Activated T-helper 1 cell treated with anti-CD3 and anti-CD28 coated beads, Interleukin-2, amount 50 U/mL, for 16 hours (primary cell): ENCODE measurements at places on chromosomes 16 and 17.

DNA sequence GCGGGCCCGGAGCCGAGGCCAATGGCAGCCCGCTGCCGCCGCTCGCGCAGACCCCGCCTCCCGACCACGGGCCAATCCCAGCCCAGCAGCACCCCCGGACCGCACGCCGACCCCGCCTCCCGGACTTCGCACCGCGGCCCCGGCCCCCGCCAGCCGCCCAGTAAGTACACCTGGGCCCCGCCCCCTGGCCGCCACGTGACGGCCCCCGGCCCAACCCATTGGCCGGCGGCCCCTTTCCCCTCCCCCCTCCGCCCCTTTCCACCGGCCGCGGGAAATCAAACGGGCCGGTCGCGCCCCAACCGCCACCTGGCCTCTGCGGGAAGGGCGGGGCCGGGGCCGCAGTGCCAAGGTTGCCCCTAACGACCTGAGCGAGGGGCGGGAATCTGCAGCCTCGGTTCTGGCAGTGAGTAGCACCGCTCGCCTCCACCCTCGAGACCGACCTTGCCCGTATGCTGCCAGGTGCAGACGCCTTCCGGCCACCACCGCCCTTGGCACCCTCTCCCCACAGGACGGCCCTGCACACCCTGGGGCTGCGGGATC, at the start of gene YBX2:
Gene YBX2, minus strand, starts transcription at position 26 of the 540 bp plus-strand sequence. CDS start 139 bp downstream, outside the sequence.
- peak; percentile 61 for DNase-seq

- no peak for DNase-seq
These were observed 431.2 kb downstream of the SLC39A11 start for GRCh38 chr17:72661116-72661944.

DNA sequence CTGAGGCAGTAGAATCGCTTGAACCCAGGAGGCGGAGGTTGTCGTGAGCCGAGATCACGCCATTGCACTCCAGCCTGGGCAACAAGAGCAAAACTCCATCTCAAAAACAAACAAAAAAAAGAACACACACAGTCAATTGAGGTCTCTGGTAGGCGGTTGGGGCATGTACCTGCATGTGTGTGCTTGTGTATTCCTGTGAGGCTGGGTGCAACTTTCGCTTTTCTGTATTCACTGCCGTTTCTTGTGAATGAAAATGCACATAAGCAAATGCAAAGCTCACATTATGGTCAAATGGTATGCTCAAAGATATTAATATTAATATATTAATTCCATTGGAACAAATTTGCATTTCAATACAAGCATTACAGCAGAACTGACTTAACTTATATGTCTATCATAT, 20.9 kb downstream of the HS3ST3A1 start:
- DNase-seq = no peak

DNA sequence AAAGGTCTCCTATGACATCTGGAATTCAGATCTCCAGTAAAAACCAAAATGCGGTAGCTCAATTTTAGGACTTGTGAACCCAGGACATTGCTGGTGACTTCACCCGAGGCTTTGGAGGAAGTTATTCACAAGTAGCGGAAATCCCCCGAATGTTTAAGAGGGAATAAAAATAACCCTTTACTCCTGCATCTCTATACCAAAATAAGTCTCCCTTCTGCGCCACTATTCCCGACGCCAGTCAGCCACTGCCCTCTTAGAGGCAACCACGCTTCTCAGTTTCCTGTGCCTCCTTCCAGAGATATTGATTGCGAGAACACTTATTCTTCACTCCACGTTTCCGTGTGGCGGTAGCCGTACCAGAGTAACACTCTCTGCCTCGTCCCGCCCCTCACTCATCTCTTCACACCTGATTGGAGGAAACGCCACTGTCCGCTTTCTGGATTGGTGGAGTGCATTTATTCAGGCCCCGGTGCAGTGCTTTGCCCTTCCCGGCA, 27.4 kb downstream of the EMP2 start:
- DNase-seq = peak; percentile 4

DNA sequence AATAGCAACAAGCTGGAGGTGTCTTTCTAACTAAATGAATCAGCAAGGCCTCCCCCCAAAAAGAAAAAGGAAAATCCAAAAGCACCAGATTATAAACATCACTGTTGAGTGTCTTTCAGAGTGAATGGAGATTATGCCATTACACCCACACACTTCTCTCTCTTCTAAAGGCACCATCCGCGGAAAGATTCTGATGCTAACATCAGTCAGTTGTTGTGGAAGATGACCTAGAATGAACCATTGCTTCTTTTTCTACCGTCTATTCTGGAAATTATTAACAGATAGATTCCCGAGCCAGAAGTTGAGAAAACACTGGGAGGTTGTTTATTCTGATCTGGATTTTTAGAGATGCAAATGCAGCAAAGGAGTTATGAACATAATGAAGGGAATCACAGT, 60.9 kb upstream of the FAM20A start:
- DNase-seq = no peak

DNA sequence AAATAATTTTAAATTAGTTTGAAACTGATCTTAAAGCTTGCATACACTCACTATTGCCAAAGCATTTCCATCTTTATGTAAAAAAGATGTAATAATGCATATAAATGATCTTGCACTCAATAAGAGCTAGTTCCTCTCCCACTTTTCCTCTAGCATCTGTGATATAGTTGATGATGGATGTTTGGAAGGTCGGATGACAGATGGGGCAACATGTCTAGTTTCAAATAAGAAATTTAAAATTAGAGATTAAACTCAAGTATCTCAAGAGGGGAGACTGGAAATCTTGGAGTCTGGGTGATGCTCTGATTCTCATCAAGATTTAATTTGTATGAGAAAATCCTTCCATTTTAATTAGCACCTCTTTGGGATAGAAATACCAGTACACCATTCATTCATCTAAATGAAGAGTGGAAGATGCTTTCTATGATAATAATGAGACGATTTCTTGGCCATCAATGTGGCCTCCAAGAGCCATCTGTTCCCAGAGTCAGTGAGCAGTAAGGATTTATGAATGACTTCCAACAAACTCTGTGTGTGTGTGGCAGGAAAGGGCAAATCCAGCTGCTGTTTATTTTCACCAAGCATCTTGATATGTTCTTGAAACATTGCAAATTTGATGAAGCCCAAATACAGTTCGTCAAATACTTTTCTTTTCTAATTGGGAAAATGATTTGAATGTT, 616.3 kb upstream of the CDH8 start:
- no peak for DNase-seq

DNA sequence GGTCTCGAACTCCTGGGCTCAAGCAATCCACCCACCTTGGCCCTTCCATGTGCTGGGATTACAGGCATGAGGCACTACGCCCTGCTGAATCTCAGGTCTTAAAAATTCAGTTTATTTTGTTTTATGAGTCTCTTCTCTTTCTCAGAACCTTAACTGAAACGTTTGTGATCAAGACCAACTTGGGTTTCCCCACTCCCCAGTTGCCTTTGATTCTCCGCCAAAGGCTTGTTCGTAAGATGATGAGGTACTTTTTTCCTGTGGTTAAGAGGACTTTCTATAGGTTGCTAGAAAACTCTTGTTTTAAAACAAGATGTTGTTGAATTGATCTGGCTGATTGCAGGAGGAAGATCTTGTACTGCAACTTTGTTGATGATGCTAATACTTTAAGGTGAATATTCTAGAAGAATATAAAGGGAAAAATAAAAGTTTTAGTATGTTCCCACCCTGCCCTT, 11.7 kb downstream of the ABCC1 start:
- peak; percentile 56 for DNase-seq

DNA sequence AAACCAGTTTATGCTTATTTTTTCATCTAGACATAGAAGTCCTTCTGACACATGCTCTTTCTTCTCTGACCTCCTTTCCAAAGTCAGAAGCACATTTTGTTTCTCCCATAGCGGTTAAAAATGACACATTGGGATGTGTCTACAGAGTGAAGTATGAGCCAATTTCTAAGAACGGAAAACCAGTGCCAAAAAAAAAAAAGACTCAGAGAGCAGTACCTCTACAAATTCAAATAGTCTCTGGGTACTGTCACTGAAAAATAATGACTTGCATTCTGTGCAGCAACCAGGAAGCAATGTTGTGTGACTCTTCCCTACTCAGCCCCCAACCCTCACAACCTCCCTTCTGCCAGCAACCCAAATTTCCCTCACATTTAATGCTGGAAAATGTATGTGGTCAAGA, 145.5 kb upstream of the PMFBP1 start:
- DNase-seq = no peak

DNA sequence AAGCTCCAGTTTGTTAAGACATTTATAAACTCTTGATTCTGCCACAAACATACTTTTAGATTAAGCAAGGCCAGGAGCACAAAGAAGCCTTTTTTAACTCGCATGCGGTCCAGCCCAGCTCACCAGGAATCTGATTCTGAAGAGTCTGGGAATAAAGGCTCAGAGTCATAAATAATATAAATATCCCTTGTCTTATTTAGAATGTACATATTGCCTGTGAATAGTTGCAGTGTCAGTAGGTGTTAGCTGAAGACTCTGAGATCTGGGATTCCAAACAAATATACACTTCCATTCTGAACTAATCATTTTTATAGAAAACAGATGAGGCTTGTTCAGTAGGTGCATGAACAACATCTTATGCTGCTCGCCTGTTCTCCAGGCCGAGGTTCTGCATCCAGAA, 59.1 kb upstream of the ELAC2 start:
- DNase-seq = no peak

GRCh38 chr17:62884781-62885180, 76.7 kb upstream of the MARCHF10 start:
- DNase-seq = no peak

DNA sequence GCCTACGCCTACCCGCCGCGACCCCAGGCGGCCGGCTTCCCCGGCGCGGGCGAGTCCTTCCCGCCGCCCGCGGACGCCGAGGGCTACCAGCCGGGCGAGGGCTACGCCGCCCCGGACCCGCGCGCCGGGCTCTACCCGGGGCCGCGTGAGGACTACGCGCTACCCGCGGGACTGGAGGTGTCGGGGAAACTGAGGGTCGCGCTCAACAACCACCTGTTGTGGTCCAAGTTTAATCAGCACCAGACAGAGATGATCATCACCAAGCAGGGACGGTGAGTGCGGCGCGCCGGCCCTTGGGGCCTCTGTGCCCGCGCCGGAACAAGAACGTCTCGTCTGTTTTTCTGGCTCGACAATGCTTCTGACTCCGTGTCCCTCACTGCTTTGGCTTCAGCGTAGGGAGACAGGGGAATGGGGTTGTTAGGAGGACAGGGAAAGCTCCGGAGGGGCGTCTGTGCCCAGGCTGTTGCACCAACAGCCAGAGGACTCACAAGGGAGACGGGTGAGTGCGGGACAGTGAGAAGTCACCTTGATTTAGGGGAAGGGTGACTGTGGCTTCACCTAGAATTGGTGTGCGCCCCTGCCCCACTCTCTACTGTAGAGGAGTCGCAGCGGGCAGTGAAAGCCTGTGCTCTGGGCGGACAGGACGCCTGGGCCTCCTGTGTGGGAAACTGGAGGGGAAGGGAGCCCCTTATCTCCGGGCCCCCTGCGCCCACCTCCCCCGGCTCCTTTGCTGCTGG, 806 bp downstream of the TBX21 start:
- no peak for DNase-seq

- no peak for DNase-seq
These were observed 12.3 kb upstream of the MYCBPAP start for GRCh38 chr17:50495918-50496317.

GRCh38 chr16:67933805-67934204, 2.1 kb upstream of the CTRL start:
- DNase-seq = no peak

GRCh38 chr17:61149862-61150362, 249.7 kb upstream of the TBX2 start:
- DNase-seq = no peak

GRCh38 chr16:67858500-67858899, 11.0 kb upstream of the CENPT start:
- DNase-seq = no peak

DNA sequence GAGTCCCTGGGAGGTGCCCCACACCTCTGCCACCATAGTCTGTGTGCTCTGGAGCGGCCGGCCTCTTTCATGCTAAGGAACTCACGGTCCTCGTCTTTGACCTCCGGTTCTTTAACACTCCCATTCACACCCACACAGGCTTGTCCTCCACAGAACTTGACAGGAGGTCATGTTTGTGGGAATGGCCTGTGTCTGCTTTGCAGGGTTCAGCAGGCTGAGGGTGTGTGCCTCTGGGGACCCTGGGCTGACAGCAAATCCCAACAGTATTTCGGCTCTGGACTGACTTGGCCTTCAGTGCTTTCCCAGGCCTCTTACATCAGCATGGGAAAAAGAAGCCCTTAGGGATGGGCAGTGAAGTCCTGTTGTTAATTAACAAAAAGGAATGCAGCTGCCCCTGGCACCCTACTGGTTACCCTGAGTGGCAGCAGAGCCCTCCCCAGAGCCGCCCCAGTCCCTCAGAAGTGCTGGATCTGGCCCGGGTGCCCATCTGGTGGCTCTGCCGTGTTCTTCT, 35.4 kb upstream of the ADORA2B start:
- DNase-seq = no peak

- no peak for DNase-seq
These were observed 9.0 kb upstream of the PPP1R27 start for GRCh38 chr17:81843713-81844326.

DNA sequence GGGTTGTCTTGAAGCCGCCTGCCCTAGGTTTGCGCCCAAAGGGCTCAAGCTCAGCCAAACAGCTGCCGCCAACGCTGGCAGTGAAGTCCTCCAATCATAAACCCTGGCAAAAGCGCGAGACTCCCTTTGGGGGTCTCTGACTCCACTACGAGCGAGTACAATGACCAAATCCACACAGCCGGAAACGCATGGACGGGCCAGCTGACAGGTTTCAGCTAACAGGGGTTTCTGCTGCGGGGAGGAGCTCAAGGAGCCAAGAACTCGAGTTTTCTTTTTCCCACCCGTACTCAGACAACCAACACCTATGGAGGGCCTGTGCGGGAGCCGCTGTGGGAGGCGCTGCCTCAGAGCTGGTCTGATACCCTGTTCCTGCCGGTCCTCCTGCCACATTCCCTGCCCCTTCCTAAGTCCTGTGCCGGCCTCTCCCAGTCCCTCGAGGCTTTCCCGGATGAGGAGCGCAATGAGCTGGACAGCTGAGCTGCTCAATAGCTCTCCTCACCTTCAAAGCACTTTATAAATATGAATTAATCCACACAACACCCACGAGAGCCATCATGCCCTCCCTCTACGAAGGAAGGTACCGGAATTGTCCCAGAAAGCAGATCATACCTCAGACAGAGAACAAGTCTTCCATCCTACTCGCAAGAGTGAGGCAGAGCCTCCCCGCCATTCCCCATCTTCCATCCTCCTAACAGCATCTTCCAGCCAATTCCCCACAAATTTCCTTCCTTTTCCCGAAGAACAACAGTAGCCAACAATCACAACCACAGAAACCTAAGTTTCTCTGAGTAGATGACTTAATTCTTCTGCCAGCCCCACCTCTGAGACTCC, 6.1 kb downstream of the ABR start:
- DNase-seq = no peak
